H1 (cell line): ENCODE measurements at places on chromosomes 1 and 21.

DNA sequence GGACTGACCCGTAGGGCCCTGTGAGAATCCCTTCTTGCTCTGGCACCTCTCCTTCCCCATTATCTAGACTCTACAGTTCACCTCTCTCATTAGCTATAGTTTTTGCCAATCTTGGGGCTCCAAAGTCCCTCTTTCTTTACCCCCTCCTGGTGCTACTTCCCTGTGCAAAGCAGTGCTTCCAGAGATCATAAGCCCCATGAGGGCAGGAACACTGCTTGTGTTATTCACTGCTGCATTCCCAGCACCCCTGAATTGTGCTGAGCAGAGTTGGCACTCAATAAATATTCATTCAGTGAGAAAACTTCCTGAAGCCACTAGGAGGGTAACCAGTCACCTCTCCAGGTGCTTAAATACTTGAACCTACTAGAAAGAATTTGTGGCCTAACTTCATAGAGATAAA, 2.1 kb upstream of the H3-3A start:
- H3K27ac ChIP-seq, result no peak overlapping the region
- no peaks in the 10 kb centered on the region for H3K4me1 ChIP-seq
- H3K27me3 ChIP-seq, result no peaks in the 10 kb centered on the region
- H3K4me3 ChIP-seq, result no peak overlapping the region

DNA sequence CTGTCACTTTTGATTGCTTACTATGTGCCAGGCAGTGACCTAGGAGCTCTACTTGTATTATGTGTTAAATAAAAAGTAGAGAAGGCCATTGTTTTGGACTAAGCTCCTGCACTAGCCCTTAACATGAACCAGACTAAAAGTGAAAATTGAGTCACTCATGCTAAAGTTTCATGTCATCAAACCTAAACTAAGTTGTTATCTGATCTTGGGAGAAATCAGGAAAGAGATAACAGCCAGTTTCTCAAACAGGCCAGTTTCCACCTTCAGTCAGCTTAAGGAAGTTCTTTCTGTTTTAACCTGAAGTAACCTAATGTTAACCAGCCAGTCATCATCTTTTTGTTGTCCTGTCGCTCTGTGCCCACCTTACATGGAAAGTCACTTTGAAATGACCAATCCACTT, 102.1 kb upstream of the MARK1 start:
- no peaks in the 10 kb centered on the region for H3K36me3 ChIP-seq
- DNase-seq, result no peak
- H3K4me3 ChIP-seq, result no peak overlapping the region
- H3K27ac ChIP-seq, result no peak overlapping the region
- H3K27me3 ChIP-seq, result no peaks in the 10 kb centered on the region

DNA sequence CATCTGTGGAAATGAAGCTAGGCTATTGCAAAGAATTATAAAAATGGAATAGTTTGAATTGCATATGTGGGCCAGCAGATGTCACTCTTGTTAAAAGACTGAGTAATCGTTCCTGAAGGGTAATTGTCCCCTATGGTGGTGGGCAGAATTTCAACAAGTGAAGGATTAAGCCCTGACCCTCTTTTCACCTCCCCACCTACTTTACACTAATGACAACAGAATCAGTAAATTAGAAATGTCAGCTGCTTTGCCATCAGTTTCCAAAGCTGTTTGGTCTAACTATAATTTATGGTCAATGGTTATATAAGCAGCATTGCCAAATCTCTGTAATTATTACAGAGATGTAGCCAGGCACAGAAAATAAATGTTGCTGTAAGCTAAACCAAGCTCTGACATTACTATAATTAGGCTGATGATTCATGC, 898.6 kb downstream of the AMY1C start:
- no peaks in the 10 kb centered on the region for H3K27me3 ChIP-seq
- H3K36me3 ChIP-seq, result no peaks in the 10 kb centered on the region
- no peaks in the 10 kb centered on the region for H3K4me1 ChIP-seq
- no peak overlapping the region for H3K4me3 ChIP-seq
- H3K27ac ChIP-seq, result no peak overlapping the region

- no peak overlapping the region for H3K27ac ChIP-seq
- no peak for DNase-seq
- no peaks in the 10 kb centered on the region for H3K4me1 ChIP-seq
- no peaks in the 10 kb centered on the region for H3K27me3 ChIP-seq
- H3K36me3 ChIP-seq, result no peaks in the 10 kb centered on the region
- H3K4me3 ChIP-seq, result no peak overlapping the region
Observed at GRCh38 chr1:167871331-167871730, 42.6 kb downstream of the ADCY10 start.

DNA sequence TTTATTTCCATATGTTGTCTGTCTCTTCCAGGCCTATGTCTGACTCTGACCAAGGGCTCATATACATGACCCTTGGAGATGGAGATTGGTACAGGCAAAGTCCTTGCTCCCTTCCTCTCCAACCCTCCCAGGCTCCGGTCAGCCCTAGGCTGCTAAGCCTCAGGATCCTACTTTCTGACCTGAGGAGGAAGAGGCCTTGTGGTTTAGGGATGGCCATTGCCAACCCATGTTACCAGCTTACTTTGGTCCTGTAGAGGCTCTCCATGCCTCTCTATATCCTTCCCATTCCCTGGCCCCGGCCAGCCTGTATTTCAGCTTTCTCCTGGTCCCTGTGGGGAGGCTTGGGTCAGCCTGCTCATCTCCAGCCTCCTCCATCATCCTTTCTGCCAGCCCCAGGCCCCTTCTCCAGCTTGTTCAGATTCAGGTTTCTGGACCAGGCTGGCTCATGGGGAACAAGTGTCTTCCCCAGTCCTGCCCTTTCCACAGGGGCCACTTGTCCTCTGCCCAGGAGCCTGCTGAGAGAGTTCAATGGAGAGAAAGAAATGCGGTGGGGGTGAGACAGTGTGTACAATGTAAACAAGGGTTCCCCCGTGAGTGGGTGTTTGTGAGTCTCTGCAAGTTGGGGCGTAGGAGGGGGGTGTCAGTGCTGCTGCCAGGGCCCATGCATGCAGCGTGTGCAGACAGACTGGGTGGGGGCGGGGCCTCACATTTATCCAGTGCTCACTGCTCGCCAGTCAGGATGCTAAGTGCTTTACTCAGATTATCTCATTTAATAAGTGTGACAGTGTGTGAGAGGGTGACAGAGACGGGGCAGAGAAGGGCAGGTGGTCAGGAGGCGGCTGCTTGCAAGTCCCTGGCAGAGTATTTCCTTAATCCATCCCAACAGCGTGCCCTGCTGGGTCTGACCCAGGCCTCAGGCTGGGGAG, 31.3 kb upstream of the FOXO6 start:
- DNase-seq, result no peak
- H3K27me3 ChIP-seq, result no peaks in the 10 kb centered on the region
- no peaks in the 10 kb centered on the region for H3K36me3 ChIP-seq
- no peak overlapping the region for H3K4me3 ChIP-seq
- peaks cover 4% of the 10 kb centered on the region for H3K4me1 ChIP-seq

- peaks cover 14% of the 10 kb centered on the region for H3K4me1 ChIP-seq
- H3K4me3 ChIP-seq, result no peak overlapping the region
- H3K27ac ChIP-seq, result no peak overlapping the region
- H3K36me3 ChIP-seq, result no peaks in the 10 kb centered on the region
- no peaks in the 10 kb centered on the region for H3K27me3 ChIP-seq
Observed at GRCh38 chr1:63888984-63889383, 115.2 kb downstream of the ROR1 start.

DNA sequence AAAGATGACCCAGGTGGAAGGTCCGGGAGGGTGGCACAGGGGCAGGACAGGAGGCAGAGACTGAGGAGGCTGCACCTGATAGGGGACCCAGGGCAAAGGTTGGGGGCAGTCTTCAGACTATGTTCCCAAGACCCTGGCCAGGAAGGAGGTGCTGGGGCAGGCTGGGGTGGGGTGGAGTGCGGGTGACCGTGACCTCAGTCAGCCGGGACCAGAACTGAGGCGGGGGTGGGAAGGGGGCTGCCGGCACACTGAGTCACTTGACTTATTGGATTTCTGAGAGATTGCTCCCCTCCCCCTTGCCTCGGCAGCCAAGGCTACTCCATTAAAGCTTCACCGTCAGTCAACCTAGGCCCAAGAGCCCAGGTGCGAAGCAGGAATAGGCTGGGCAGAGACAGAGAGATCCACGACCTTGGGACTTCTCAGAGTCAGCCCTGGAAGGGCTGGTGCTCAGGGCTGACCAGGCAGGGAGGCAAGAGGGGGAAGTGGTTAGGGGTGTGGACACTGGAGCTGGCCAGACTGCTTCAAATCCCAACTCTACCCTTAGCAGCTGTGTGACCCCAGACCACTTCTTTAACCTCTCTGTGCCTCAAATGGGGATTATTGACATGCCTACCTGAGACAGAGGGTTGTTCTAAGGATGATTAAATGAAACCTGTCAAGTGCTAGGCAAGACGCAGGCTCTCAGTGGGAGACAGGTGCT, 47.9 kb upstream of the LAPTM5 start:
- H3K27me3 ChIP-seq, result 0 out of 2 replicates have a peak, but pooled peaks cover 13% of the 10 kb centered on the region
- DNase-seq, result no peak
- H3K4me3 ChIP-seq, result 0 out of 2 replicates have a peak overlapping the region, but pooled peaks have one; percentile 9
- H3K36me3 ChIP-seq, result no peaks in the 10 kb centered on the region
- no peak overlapping the region for H3K27ac ChIP-seq

DNA sequence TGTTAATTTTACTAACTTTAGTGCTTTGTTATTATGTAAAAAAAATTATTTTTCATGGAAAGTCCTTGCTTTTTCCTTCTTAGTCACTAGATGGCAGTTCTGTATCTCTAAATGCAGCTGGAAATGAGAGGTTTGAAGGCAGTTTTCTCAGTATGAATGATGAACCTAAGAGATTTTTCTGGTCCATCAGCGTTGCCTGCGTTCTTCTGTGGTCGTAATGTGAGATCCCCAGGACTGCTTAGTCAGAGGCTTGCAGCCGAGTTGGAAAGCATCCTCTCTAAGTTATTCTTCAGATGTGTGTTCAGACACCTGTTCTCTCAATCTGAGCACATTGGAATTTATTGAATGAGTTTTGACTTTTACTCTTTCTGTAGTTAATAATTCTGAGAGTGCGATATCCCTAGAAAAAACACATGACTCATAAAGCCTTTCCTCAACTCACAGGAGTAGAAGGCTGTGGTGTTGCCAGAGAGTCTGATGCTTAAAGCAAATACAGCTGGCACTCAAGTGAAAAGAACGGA, 99.3 kb downstream of the FMN2 start:
- H3K4me1 ChIP-seq, result no peaks in the 10 kb centered on the region
- DNase-seq, result no peak
- H3K27ac ChIP-seq, result no peak overlapping the region
- H3K36me3 ChIP-seq, result no peaks in the 10 kb centered on the region
- H3K27me3 ChIP-seq, result no peaks in the 10 kb centered on the region

DNA sequence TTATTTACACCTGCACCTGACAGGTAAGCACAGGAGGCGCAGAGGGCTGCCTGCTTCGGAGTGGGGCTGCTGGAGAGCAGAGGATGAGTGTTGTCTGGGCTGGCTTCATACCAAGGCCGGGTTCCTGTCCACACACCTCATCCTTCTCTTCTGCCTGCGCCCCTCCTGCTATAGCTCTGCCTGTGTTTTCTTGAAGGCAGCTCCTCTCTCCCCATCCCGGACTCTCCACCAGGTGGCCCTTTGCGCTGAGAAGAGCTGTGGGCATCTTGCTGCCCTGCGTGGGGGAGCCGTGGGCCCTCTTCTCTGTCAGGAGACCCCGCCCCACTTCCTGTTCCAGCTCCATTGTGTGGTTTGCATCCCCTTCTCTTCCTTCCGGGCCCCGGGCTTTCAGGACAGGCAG, 35.0 kb downstream of the ARHGEF10L start:
- H3K4me1 ChIP-seq, result peaks cover 55% of the 10 kb centered on the region
- H3K27ac ChIP-seq, result no peak overlapping the region
- no peak for DNase-seq

GRCh38 chr1:222739929-222740328, 2.9 kb downstream of the FAM177B start:
- no peak overlapping the region for H3K4me3 ChIP-seq
- no peaks in the 10 kb centered on the region for H3K27me3 ChIP-seq
- H3K27ac ChIP-seq, result no peak overlapping the region
- peaks cover 10% of the 10 kb centered on the region for H3K4me1 ChIP-seq

DNA sequence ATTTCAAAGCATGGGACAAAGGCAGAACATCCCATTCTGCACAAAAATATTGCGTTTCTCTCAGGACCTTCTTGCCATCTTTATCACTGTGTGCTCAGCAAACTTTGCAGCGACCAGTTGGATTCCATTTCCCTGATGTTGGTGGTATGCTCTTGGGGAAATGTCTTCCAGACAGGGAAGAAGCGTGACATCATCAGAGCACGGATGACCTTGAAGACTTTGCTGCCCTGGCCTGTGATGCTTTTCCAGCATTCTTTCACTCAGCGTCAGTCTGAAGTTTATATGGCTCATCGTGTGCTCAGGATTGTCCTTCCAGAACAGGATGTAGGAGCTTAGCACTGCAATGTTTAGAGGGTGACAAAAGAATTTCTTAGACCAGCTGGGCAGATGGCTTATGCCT, 131.4 kb upstream of the F3 start:
- DNase-seq, result no peak
- no peak overlapping the region for H3K4me3 ChIP-seq
- H3K27ac ChIP-seq, result no peak overlapping the region
- H3K36me3 ChIP-seq, result no peaks in the 10 kb centered on the region
- no peaks in the 10 kb centered on the region for H3K27me3 ChIP-seq
- no peaks in the 10 kb centered on the region for H3K4me1 ChIP-seq

GRCh38 chr21:33245289-33245918, 15.7 kb downstream of the IFNAR2 start:
- no peaks in the 10 kb centered on the region for H3K4me1 ChIP-seq
- peaks cover 10% of the 10 kb centered on the region for H3K36me3 ChIP-seq
- no peaks in the 10 kb centered on the region for H3K27me3 ChIP-seq
- no peak for DNase-seq
- no peak overlapping the region for H3K27ac ChIP-seq

DNA sequence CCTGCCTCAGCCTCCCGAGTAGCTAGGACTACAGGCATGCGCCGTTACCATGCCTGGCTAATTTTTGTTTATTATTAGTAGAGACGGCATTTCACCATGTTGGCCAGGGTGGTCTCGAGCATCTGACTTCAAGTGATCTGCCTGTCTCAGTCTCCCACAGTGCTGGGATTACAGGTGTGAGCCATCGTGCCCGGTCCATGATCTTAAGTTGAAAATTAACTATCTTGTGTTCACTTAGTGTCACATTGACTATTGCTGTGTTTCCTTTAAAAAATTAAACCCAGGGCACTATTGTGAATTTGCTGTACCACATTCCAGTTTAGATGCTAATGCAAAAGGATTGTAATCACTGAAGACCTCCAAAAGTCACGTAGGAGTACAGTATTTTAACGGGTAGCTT, 14.1 kb downstream of the CMPK1 start:
- no peaks in the 10 kb centered on the region for H3K4me1 ChIP-seq
- H3K27me3 ChIP-seq, result no peaks in the 10 kb centered on the region
- no peak overlapping the region for H3K27ac ChIP-seq

DNA sequence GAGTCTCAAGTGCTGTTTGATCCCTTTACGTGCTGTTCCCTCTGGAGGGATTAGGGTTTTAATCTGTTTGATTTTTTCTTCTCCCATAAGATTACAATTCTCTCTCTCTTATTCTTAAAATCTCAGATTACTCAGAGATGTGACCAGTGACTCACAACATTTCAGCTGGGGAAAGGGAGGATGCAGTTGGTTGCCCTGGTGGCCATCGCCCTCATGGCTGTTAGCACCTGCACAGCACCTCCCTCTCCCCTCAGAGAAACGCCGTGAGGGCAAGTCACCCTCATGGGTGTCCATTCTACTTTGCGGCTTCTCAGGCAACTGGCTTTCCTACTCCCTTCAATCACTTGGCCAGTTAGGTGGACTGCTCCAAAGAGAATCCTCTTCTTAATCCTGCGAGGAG, 42.4 kb upstream of the KCNA3 start:
- H3K4me3 ChIP-seq, result no peak overlapping the region
- no peak for DNase-seq
- H3K4me1 ChIP-seq, result no peaks in the 10 kb centered on the region
- no peak overlapping the region for H3K27ac ChIP-seq
